Vagina (tissue), 2 donors: ENCODE measurements at places on chromosomes 1 and 21. TPM values are rescaled to one million over a fixed set of nuclear protein-coding genes. Genes with fewer than 3 reads are reported as not detected.

Gene GPATCH4
- total RNA-seq: 25.8 TPM

Gene PLXNA2
- total RNA-seq: 38.3 TPM

Gene OR4F29
- not detected for total RNA-seq

Gene FALEC
- total RNA-seq: not detected

Gene RNF19B
- total RNA-seq: 24.6 TPM

Gene PIGR
- total RNA-seq: 0.25 TPM

Gene SHISA4
- 16.2 TPM for total RNA-seq

Gene IKBKE
- 10.1 TPM for total RNA-seq
